H7 (cell line): ENCODE measurements at places on chromosomes 7 and 10.

GRCh38 chr10:49377256-49377655 lies 18.6 kb downstream of the DRGX start:
- no peak for DNase-seq

- DNase-seq, result no peak
Observed at GRCh38 chr10:76161301-76161582, 729.8 kb downstream of the LRMDA start.

- no peak for DNase-seq
Observed at GRCh38 chr7:95479992-95480624, 5.6 kb upstream of the ASB4 start.

GRCh38 chr7:49773218-49773935 lies at the start of gene VWC2:
Gene VWC2 (plus strand): TSS chr7:49773638. CDS start chr7:49775436, 1,798 bp downstream.
- DNase-seq, result peak; percentile 84

GRCh38 chr7:119421657-119422056 lies 851.3 kb upstream of the KCND2 start:
- no peak for DNase-seq

- DNase-seq, result peak; percentile 17
Observed at GRCh38 chr10:21260506-21261149, 264.9 kb downstream of the SKIDA1 start.

GRCh38 chr10:49197171-49197570 lies 9.0 kb upstream of the TMEM273 start:
- no peak for DNase-seq

DNA sequence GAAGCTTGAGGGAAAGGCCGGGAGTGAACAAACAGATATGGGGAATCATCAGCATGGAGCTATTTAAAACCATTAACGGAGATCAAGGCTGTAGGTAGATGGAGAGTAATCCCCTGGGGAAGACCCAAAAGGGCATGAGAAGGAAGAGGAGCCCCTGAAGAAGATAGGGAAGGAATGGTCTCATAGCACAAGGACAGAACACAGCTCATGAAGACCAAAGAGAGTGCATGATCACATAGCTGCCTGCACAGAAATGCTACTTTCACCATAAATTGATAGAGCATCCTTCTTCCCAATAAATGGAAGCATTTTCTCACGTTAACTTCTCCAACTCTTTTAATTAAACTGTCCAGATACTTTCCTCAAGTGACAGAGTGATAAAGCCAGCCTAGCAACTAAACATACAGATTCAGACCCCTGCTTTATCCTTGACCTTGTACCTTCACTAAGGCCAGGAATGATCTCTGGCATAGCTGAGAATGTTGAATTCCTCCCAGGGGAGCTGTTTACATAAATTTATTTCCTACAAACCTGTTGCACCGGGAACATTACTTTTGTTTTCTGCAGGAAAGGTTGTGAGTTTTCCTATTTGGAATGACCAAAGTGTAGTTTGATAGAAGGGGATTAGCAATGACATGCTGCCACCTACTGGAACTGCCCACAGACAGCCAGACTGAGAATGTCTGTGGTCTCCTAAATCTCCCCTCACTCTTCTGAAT lies 110.8 kb upstream of the LRGUK start:
- peak; percentile 24 for DNase-seq

DNA sequence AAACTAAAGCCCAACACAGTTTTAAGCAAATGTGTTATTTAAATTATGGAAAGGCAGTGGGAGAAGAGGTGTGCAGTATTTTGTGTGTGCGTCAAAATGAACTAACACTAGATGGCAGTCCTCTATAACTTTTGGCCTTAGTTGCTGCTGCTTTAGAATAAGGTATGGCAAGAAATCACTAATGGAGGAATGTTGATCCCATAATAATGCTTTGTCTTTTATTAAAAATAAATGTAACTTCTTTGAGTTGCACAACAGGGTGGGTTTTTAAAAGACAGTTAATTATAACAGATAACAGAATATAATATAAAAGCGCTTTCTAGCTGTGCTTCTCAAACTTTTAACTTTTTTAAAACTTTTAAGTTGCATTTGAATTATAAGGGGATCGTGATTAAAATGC lies 56.4 kb downstream of the BBS9 start:
- DNase-seq, result peak; percentile 59

- DNase-seq, result no peak
Observed at GRCh38 chr10:110747609-110748464, 103.7 kb downstream of the RBM20 start.

DNA sequence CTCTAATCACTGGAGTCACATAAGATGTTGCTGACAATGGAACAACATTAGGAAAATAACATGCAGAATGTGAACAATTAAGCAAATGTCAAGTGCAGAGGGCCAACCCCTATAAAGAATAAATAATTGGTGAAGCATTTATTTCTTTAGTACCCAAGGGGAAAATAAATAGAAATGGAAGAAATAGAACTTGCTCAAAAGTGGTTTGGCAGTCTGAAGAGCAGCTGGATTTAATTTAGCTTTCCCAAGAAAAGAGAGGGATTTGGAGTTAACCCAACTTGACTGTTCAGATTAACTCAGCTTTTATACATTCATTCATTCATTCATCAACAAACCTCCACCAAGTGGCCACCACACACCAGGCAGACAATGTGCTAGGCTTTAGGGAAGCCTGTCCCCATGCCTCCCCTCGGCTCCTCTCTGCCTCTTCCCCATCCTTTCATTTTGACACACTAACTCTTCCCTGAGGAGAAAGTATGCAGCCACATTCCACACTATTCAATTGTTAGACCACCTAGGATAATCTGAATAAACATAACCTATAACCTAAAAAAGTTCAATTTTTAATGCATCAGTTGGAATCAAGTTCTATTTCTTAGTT lies 295.5 kb downstream of the AHR start:
- DNase-seq, result no peak

DNA sequence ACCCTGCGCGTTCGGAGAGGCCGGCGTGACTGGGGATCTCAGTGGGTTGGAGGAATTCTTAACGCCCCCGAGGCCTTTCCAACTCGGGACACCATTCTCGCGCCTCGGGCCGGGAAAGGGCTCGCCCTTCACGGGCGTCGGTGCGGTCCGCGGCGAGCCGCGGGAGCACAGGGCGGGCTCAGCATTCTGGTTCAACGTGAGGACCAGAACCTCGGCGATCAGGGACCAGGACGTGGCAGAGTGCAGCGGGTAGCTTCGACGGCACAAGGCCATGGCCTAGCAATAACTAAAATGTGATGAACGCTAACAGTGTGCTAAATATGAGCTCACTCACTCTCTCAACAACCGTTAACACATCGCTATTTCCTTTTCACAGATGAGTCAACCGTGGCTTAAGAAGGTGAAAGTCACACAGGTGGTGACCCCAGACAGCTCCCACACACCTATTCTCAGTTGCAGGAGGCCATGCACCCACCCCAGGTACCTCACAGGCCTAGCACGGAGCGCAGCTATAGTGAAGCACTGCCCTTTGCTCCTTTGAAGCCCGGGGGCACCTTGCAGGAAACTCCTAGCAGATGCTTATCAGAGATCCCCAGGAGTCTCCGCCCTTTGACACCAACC lies 4.5 kb upstream of the EMX2 start:
- DNase-seq, result no peak

GRCh38 chr10:95441547-95441923 lies 119.6 kb downstream of the SORBS1 start:
- no peak for DNase-seq

DNA sequence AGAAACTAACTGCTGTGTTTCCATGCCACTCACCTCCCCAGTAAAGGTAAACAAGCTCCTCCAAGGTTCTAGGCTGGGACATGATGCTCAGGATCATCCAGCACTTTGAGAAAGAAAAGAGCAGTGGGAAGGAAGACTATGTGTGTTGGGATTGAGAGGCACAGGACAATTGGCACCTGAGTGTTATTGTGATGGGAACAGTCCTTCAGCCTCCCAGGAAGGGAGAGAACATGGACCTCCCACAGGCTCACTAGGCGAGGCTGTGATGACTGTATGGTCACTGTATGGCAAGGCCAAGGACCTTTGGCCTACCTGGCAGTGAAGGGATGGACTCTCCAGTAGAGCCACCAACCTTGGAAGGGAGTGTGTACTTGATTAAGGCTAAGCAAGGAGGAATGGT lies 123.2 kb upstream of the UNC5B start:
- no peak for DNase-seq

DNA sequence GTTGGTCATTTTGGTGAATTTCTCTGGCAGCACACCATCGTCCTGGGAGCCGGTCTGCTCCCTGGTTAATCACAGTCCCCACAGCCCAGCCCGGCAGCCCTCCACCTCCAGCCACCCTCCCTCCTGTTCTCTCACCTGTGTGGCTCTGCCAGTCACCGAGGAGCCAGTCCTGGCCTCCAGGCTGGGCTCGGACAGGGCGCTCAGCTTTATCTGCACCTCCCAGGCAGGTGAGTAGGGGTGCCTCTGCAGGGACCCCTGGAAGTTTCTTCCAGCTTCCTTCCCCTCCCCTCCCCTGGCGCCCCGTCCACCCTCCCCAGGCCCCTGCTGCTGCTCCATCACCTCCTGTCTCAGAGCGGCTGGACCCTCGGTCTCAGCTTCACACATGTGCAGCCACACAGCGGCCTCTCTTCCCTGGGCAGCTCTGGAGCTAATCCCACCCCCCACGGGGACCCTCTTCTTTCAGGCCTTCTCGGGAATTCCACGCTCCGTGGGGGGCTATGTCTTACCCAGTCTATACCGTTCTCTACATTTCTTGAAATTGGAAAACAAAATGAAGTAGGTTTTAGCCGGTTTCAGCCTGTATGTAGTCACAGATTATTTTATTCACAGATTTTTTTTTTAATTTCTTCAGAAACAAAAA lies 213.9 kb upstream of the PPP2R2D start:
- peak; percentile 75 for DNase-seq

GRCh38 chr7:27187475-27188385 lies 2.7 kb upstream of the HOXA11 start:
- peak; percentile 74 for DNase-seq

DNA sequence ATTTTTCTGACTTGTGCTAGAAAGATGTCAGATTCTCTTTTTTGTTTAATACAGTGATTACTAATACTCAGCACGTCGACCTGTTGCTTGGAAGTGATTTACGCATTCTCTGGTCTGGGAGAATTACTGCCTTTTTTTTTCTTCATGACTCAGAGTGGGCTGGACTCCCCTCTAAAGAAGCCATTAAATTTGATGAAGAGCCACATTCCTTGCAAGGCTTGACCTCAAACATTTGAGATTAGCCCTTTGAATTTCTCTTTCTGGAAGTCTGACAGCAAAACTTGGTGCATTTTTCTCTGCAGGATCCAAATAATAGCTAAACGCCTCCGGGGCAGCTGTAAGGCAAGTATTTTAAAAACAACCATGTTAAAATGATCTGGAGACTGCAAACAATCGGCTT lies 171.6 kb downstream of the GALNT17 start:
- no peak for DNase-seq

DNA sequence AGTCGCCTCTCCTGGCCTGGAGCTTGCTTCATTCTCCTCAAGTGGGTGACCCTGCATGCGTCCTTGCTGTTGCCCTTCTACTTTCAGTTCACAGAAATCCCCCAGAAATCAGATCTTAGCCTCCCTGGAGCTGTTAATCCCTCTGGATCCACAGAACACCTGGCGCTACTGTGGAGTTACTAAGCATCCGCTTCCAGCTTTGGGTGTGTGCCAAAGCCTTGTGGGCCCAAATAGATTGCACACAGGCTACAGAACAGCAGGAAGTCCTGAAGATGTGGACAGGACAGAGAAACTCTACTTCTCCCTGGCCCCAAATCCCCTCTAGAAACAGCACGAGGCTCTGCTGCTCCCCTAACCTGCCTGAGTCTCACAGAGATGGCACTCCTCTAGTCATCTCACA lies 36.6 kb upstream of the PDLIM1 start:
- no peak for DNase-seq

- no peak for DNase-seq
Observed at GRCh38 chr10:36030516-36030915, 388.4 kb upstream of the FZD8 start.

DNA sequence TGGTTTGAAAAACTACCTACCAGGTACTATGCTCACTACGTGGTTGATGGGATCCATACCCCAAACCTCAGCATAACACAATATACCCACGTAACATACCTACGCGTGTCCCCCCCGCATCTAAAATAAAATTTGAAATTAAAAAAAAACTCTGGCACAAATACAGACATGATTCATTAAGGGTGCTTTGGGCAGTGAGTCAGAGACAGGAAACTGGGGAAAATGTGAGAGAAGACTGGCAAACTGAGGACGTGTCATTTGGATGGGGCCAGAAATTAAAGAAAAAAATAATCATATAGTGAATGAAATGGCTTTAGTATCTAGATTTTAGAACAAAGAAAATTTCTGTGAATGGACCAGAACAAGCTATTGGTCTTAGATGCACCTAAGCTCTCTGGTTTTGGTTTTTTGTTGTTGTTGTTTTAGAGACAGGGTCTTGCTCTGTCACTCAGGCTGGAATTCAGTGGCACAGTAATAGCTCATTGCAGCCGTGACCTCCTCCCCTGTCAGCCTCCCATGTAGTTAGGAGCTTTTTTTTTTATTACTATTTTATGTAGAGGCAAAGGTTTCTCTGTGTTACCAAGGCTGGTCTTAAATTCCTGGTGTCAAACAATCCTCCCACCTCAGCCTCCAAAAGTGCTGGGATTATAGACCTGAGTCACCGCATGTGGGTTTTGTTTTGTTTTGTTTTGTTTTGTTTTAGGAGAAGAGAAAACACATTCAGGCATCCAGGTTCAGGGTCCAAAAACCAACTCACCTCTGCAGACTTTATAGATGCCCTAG lies 5.9 kb upstream of the PRSS58 start:
- no peak for DNase-seq

DNA sequence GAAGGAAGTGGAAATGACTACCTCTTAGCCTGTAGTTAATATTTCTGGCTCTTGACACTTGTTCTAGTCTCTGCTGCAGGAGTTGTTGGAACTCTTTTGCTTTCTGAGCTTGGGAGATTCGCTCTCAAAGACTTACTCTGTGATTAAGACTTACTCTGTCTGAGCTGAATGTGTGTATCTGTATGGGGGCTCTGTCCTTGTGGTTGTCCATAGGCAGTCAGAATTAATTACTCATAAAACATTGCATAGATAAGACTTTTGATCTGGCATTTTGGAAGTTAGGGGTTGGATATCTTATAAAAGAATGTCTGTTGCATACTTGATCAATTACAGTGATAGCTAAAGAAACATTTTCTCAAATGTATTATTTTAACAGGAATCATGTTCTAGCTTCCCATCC lies 199.2 kb upstream of the KIAA1217 start:
- DNase-seq, result no peak

GRCh38 chr7:25171516-25171915 lies 46.5 kb upstream of the CYCS start:
- no peak for DNase-seq
